M059J (cell line): ENCODE measurements at places on chromosomes 7 and 10.

GRCh38 chr7:155466142-155466813 is 8.3 kb downstream of the EN2 start:
- DNase-seq = no peak

DNA sequence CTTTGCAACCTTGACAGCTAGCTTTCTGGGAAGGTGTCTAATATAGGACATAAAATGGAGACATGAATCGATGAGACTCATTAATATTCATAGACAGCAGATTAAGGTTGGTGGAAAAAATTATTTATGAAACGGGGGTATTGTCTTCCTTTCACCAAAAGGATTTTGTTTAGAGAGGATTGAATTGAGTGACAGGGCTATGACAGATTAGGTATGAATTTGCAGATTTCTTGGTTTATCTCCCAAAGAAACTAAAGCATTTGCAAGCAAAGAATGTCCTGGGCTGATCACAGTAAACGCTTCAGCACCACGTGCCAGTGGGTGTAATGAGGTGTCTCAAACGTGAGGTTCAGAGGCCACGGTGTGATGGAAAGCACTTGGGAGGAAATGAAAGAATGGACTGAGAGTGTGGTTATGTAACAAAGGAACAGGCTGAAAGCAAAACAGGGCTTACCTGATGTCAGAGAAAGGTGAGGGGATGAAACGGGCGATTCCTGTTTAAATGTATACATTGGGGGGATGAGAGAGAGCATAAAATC is 329.2 kb upstream of the NPVF start:
- no peak for DNase-seq

- DNase-seq = no peak
Observed at GRCh38 chr10:19966751-19967150, 150.5 kb downstream of the PLXDC2 start.

- DNase-seq = peak; percentile 7
Observed at GRCh38 chr7:42385912-42386311, 148.9 kb upstream of the GLI3 start.

DNA sequence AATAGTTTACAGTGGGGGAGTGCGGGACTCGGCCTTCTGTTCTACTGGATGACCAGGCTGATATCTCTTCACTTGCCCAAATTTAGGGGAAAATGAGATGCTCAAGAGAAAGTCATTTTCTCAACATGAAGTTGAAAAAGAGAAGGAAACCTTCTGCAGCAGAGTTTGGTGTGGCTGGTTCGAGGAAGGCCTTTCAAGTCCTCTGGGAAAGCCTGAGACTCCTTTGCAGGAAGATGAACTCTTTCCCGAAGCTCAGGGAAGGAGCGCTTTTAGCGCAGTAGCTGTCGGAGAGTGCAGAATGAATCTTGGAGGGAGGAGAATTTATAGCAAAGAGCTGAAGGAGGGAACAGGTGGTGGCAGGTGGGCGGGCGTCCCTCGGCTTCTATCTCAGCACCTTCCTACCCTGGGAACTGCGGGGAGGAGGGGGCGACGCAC is at the start of gene ATOH7:
TSS of gene ATOH7 (minus strand) at position 297 of the 435 bp plus-strand sequence. CDS start 436 bp downstream, outside the sequence.
- DNase-seq = no peak

DNA sequence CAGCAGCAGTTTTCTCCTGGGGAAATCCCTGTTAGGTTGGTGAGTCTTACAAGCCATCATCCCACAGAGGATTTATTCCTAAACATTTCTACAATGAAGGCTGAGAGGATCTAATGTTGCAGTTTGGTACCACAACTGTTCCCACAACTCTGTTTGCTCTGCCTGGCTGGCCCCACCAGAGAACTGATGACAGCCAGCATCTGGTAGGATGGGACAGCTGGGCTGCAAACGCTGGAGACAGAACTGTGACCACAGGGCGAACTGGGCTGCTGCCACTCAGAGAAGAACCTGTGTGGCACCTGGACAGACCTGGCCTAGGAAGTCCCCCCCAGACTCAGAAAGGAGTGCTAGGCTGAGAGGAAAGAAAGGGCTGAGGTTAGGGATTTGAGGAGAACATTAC is 94.8 kb downstream of the CALN1 start:
- no peak for DNase-seq

DNA sequence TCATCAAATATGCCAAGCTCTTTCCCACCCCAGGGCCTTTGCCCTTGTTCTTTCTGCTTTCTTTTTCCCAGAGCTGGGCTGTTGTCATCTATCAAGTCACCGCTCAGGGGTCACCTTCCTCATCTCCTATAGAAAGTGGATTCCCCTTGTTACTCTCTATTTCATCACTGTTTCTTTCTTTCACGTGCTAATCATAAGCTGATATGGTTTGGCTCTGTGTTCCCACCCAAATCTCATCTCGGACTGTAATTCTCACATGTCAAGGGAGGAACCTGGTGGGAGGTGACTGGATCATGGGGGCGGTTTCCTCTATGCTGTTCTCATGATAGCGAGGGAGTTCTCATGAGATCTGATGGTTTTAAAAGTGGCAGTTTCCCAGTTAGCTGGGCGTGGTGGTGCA is 17.0 kb upstream of the TIAL1 start:
- no peak for DNase-seq

DNA sequence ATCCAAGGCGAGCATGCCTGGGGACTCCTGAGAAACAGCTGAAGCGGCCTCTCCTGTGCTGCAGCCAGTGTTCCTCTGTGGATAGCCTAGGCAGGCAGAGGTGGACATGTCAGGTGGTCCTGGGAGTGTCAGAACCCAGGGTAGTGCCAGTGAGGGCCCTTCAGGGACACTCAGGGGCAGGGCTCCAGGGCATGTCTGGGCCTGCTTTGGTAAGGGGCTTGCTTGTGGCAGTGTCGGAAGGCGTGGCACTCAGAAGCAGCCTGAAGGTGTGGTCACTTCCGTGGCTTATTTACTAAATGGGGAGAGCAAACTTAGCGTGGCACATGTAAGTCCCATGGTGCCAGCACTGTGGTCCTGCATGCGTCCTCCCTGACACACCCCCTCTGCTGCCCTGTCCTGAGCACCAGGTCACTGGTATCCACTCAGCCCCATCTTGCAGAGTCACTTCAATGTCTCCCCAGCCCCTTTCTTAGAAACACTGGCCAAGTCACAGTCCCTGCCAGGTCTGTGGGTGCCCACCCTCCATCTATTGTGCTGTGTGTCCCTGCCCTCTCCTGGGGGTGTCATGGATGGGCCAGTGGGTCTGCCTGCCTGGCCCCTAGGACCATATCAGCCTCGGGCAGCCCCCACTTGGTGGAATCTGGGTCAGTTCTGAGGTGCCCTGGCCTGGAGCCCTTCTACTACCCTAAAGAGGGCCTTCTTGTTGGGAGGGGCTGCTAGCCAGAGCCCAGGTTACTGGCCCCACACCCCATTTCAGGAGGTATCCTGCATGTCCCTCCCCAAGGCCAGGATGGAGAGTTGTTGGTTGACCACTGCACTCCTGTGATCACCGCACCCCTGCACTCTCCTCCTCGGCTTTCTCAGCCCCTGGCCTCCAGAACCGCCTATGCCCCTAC is 6.4 kb downstream of the ZMIZ2 start:
- DNase-seq = no peak

- DNase-seq = no peak
Observed at GRCh38 chr10:36187380-36188079, 545.4 kb upstream of the FZD8 start.

DNA sequence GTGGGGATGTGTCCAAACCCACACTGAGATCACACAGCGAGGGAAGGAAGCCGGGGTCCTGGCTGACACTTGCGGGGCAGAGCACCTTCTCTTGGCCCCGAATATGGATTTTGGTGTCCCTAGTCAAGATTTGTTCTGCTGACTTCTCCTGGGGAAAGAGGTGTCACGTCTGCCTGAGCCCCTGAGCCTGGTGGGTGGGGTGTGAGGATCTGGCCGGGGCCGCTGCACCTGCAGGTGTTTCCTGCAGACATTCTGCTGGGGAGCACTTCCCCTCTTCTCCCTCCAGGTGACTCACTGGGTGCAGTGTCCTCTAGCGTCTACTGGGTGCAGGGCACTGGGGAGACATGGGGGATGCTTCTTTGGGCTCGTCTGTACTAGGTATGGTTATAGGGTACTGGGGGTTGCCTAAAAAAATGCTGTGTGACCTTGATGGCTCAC is 99.2 kb downstream of the GRK5 start:
- peak; percentile 46 for DNase-seq

DNA sequence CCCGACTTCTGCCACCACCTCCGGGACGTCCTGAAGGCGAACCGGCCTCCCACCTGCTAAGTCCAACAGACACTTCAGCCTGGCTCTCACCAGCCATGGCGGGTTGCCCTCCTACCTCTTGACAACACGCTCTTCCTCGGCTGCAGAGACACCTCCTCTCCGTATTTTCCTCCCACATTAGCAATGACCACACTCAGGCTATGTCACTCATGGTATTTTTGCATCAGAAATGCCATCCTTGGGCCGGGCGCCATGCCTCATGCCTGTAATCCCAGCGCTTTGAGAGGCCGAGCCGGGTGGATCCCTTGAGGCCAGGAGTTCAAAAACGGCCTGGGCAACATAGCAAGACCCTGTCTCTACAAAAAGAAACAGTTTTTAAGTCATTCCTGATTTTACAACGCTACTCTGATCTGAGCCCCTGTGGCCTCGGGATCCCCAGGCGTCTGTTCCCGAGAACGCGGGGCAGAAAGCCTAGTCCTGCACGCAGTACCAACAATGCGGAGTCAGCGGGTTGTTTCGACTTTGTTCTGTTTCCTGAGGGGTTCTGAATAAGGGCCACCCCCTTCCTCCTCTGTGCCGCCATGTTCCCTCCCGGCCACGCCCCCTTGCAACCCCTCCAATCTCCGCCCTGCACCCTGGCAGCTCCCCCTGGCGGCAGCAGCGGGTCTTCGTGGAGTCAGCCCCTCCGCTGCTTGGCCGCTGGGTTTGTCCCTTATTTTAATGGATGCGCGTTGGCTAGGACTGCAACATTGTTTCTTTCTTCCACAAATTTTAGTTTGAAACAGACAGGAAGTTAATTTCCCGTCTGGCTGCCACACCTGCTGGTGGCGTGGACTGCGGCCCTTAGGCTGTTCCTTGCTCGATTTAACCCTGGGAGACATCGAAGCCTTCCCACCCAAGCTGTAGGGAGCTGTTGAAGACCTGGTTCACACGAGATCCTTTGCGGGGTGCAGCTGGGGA is 9.7 kb upstream of the ZFAND2A start:
- peak; percentile 86 for DNase-seq

GRCh38 chr10:95403700-95404461 is 113.1 kb upstream of the PDLIM1 start:
- DNase-seq = no peak

DNA sequence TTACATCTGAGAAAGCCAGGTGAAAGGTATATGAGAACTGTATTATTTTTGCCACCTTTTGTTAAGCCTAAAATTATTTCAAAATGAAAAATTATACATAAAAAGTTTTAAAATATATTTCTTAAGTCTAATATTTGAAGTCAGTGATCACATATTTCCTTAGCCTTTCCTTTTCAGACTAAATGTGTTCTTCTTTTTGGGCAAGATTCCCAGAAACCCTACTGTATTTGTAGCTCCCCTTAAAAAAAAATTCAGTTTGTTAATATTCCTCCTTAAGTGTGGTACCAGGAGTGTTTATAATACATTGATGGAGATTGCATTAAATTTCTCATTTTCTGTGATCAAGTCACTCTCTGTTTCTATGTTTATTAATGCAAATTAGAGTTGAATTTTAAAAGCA is 22.8 kb downstream of the DNAJC1 start:
- DNase-seq = no peak

GRCh38 chr10:76787746-76788451 is 849.7 kb downstream of the KCNMA1 start:
- no peak for DNase-seq

DNA sequence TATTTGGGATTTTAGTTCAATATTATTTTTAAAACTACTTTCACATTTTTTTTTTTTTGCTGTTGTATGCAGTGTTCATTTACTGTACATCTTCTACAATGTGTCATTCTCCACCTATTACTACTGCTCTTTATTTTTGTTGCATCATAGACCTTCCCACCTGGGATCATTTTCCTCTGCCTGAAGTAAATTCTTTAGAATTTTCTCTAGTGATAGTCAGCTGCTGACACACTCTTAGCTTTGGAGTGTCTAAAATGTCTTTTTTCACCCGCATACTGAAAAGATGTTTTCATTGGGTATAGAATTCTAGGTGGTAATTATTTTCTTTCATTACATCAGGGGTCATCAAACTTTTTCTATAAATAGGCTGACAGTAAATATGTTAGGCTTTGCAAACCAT is 30.5 kb downstream of the CFAP43 start:
- DNase-seq = no peak

DNA sequence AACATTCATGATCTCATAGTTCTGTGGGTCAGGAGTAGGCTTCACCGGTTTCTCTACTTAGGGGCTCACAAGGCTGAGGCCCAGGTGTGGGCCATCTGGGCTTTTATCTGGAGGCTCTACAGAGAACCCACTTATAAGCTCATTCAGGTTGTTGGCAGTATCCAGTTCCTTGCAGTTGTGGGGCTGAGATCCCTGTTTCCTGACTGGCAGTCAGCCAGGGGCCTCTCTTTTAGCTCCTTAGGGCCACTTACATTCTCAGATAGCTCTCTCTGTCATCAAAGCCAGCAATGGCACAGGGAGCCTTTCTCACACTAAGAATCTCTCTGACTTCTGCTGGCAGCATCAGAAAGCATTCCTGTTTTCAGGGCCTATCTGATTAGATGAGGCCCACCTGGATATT is 18.2 kb upstream of the HECTD2 start:
- DNase-seq = no peak

- DNase-seq = peak; percentile 70
Observed at GRCh38 chr10:8183241-8183704, 128.8 kb downstream of the GATA3 start.

- peak; percentile 16 for DNase-seq
Observed at GRCh38 chr10:124033887-124034218, 59.5 kb downstream of the CHST15 start.

GRCh38 chr10:96266118-96266770 is 5.1 kb downstream of the BLNK start:
- DNase-seq = no peak

DNA sequence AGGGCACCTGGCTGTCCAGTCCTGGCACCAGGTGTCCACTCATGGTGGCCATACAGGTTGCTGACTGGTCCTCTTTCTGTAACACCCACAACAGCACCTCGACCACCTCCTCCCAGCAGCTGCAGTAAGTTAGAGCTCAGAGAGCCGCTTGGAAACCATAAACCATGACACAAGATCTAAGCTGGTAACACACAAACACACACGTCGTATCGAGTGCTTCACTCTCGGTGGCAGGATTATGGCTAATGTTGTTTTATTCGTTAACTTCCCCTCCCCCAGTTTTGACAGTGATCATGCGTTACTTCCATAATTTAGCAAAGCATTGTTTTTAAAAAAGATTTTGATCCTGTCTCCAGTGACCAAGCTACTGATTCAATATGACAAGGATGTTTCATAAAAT is 59.7 kb downstream of the CAMK2B start:
- DNase-seq = no peak

DNA sequence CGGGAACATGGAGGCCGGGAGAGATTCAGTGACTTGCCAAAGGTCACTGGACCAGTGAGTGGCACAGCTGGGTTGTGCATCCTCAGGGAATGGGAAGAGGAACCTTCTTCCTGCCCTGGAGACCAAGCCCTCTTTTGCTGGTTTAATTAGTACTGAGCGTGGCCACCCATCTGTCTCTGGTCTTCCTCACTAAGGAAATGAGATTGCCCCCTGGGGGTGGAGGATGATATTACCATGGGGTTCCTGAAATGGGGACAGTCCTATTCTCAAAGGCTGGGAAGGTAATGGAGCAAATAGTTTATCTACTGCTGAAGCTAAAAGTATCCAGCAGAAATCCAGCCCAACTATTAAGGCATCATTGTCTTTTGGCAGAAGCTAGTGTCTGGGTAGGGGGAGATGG is 98.6 kb upstream of the FGFR2 start:
- peak; percentile 10 for DNase-seq

- DNase-seq = peak; percentile 59
Observed at GRCh38 chr10:3192856-3193635, 20.5 kb upstream of the PITRM1 start.

GRCh38 chr10:15369256-15370211 is 1.6 kb downstream of the FAM171A1 start:
- no peak for DNase-seq
